GM23248 (cell line): ENCODE measurements at places on chromosomes 5 and 9. TPM values are rescaled to one million over a fixed set of nuclear protein-coding genes. Genes with fewer than 3 reads are reported as not detected.
A peak's percentile ranks its signal among the peaks of the same experiment; 100 is the strongest.

DNA sequence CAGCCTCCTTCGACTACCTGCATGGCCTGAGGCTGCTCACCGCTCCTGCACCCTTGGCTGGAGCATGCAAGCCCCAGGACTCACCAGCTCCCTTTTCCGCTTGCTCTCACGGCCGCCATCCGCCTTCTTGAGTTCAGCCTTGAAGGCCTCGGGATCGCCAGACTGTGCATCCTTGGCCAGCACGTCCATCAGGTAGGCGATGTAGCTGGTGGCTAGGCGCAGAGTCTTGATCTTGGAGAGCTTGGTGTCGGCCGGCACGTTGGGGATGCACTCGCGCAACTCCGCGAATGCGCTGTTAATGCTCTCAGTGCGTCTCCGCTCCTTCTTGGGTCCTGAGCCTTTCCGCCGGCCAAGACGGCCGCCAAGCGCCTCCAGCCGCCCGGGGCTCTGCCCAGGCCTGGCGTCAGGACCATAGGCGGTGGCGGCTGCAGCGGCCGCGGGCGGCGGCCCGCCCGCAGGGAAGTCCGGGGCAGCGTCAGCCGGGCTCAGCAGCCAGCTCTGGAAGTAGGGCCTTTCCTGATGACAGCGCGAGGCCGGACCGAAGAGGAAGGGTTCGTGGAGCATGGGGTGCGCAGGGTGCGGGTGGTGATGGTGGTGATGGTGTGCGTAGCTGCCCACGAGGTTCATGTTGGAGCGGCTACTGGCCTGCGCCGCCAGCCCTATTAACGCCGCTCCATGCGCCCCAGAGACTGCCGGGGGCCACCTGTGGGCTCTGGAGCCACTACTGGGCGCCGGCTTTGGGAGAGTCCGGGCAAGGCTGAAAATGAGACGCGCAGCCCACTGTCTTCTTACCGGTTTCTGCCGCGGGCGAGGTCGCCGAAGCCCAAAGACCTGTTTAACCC, 424 bp downstream of the HAND1 start:
- H3K4me3 ChIP-seq = peak overlapping the region; percentile 34; the same call in 1 of the 2 replicates
- H3K4me1 ChIP-seq = no peaks in the 10 kb centered on the region
- H3K27ac ChIP-seq = no peak overlapping the region
- no peaks in the 10 kb centered on the region for H3K36me3 ChIP-seq

DNA sequence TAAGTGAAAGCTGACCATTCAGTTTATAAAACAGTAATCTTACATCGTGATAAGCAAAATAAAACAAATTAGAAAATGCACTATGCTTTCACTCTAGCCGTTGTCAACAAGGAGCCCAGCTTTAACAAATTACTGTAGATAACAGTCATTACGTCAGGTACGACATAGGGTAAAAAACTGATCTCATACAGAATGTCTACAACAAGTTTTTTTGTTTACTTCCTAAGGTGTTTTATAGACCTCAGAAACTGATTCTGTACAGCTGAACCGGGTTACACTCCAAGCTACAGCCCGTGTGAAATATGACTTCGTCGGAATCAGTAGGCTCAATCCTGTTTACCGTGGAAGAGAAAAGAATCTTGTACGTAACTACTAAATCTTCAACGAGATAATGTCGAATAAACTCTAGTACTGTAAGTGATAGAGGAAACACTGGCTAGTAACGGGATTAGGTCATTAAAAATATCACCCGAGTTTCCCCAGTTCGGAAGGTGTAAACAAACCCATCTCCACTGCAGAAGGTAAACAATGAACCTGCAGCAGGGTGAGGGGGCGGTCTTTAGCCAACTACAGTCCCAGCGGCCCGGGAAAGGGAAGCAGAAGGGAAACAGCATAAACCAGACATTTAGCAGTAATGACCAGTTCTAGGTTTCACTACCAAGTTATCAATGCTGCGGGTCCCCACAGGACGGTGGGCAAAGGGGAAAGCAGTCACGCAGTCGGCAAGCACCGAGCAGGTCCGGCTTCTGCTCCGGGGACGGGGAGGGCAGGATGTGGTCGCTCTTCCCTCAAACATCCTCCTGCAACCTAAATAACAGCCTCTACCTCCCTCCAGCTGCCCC, 1.1 kb downstream of the RICTOR start:
- H3K36me3 ChIP-seq = no peaks in the 10 kb centered on the region; the same call in 1 of the 2 replicates
- peak; percentile 71 for DNase-seq

DNA sequence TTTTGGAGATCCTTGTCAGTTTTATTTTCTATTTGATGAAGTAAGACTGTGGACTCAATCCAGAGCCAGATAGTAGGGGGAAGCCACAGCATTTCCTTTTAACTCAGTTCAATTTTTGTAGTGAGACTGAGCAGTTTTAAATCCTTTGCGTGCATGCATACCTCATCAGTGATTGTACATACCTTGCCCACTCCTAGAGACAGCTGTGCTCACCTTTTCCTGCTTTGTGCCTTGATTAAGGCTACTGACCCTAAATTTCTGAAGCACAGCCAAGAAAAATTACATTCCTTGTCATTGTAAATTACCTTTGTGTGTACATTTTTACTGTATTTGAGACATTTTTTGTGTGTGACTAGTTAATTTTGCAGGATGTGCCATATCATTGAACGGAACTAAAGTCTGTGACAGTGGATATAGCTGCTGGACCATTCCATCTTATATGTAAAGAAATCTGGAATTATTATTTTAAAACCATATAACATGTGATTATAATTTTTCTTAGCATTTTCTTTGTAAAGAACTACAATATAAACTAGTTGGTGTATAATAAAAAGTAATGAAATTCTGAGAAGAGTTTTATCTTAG, 17.8 kb downstream of the DIMT1 start:
- H3K27me3 ChIP-seq = no peaks in the 10 kb centered on the region
- DNase-seq = no peak
- H3K36me3 ChIP-seq = peaks cover 72% of the 10 kb centered on the region
- no peak overlapping the region for H3K4me3 ChIP-seq
- no peaks in the 10 kb centered on the region for H3K4me1 ChIP-seq

- peaks cover 42% of the 10 kb centered on the region for H3K27me3 ChIP-seq
- H3K27ac ChIP-seq = no peak overlapping the region
- H3K4me3 ChIP-seq = no peak overlapping the region
- no peaks in the 10 kb centered on the region for H3K4me1 ChIP-seq
These were observed 5.8 kb downstream of the LMX1B start for GRCh38 chr9:126619361-126620135.

DNA sequence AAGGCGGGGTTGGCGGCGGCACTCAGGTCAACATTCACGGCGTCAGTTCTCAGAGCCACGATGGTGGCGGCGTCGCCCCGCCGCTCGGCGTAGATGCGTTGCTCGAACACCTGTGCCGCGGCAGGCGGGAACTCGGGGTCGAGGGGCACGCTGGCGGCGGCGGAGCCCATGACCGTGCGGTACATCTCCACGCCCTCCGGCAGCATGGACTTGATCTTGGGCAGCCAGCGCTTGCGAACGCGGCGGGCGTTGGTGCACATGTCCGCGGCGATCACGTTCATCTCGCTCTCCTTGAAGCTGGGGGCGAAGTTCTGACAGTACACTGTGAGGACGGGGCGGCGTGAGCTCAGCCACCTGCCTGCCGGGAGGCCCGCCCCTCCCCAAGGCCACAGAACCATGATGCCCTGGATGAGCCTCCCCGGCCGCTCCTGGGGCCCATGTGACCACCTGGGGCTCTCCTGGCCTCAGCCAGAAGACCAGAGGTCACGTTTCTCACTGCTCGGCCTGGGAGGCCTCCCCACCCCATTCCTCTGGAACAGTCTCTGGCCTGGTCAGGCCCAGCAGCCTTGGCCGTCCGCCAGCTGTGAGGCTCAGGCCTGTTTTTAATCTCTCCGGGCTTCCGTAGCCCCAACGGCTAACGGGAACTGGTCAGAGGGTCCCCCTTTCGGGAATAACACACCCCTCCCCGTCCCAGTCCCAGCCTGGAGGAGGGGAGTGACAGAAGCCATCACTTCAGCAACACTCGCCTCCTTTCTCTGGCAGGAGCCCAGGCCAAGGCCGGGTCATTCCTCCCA, 50.7 kb upstream of the UBAC1 start:
- H3K4me3 ChIP-seq = no peak overlapping the region
- peaks cover 6% of the 10 kb centered on the region for H3K4me1 ChIP-seq
- H3K27ac ChIP-seq = no peak overlapping the region
- no peaks in the 10 kb centered on the region for H3K36me3 ChIP-seq
- H3K27me3 ChIP-seq = no peaks in the 10 kb centered on the region

GRCh38 chr5:176846335-176847140, 36.2 kb downstream of the UNC5A start:
- H3K4me1 ChIP-seq = no peaks in the 10 kb centered on the region
- no peak overlapping the region for H3K4me3 ChIP-seq
- H3K27me3 ChIP-seq = peaks cover 3% of the 10 kb centered on the region; the same call in 1 of the 2 replicates
- no peaks in the 10 kb centered on the region for H3K36me3 ChIP-seq
- H3K27ac ChIP-seq = no peak overlapping the region

DNA sequence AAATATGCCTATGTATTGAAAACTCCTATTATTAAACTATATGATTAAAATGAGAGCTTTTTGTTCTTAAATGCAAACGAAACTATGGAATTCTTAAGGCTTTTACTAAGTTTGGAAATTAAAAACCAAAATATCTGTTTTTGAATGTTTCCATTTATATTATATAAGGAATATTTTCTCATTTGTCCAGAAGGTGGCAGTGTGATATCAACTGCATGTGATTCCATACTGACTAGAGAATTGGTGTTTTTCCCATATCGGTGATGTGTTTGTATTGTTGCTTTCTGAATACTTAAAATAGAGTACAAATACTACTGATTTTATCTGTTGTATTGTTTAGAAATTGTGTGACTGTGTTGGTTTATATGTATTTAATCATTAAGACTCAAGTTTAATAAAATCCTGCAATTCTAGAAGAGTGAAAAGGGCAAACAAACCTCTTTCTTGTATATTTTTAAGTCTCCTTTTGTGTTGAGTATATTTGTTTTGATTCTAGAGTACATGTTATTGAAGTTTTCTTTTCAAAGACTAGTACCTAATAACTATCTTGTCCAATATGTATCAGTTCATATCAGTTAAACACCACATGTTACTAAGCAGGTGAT, 320.8 kb downstream of the CCDC171 start:
- peaks cover 14% of the 10 kb centered on the region for H3K4me1 ChIP-seq
- peak; percentile 75 for DNase-seq
- no peaks in the 10 kb centered on the region for H3K36me3 ChIP-seq
- no peak overlapping the region for H3K4me3 ChIP-seq
- no peak overlapping the region for H3K27ac ChIP-seq

GRCh38 chr9:108078811-108079210, 589.2 kb upstream of the KLF4 start:
- DNase-seq = no peak
- H3K27ac ChIP-seq = no peak overlapping the region
- no peaks in the 10 kb centered on the region for H3K36me3 ChIP-seq

DNA sequence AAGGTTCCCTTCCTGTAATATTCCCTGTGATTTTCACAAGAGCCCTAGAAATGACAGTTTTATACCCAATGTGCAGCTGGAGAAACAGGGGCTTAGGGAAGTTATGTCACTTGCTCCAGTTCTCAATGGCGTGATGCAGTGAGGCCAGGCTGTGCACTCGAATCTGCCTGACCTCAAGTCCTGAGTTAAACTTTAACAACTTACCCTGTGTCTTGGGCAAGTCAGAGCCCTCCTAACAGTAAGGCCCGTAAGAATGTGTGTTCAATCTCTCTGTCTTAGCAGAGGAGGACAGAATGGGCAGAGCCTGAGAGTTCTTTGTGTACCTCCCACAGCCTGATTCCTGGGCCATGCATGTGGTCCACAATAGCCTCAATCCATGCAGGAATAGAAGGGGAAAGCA, 181.1 kb downstream of the TRIM32 start:
- no peaks in the 10 kb centered on the region for H3K4me1 ChIP-seq
- H3K27ac ChIP-seq = no peak overlapping the region
- H3K27me3 ChIP-seq = no peaks in the 10 kb centered on the region; the same call in 1 of the 2 replicates
- no peak for DNase-seq
- no peaks in the 10 kb centered on the region for H3K36me3 ChIP-seq
- no peak overlapping the region for H3K4me3 ChIP-seq

DNA sequence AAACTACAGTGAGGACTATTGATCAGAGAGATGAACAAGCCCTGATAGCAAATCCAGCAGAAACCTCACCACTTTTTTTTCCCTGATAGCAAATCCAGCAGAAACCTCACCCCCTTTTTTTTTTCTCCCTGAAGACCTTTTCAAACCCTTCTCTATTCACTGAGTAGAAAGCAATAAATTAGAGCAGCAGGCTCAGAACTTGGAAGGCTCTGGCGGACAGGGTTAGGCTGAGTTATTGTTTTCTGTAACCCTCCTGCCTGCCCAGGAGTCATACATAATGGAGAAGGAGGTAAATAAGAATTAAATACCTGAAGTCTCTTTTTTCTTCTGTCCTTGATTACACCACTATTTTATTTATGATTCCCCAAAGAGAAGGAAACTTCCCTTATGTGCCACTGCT, 136.3 kb upstream of the SNX2 start:
- H3K27me3 ChIP-seq = no peaks in the 10 kb centered on the region
- no peak for DNase-seq
- H3K36me3 ChIP-seq = no peaks in the 10 kb centered on the region
- no peak overlapping the region for H3K4me3 ChIP-seq

GRCh38 chr9:134437403-134438194, 111.3 kb downstream of the RXRA start:
- no peak for DNase-seq
- H3K36me3 ChIP-seq = 0 out of 2 replicates have a peak, but pooled peaks cover 7% of the 10 kb centered on the region
- no peak overlapping the region for H3K4me3 ChIP-seq
- H3K27me3 ChIP-seq = no peaks in the 10 kb centered on the region
- no peak overlapping the region for H3K27ac ChIP-seq

- H3K27me3 ChIP-seq = no peaks in the 10 kb centered on the region
- DNase-seq = peak; percentile 93
- H3K36me3 ChIP-seq = no peaks in the 10 kb centered on the region
- H3K4me1 ChIP-seq = peaks cover 13% of the 10 kb centered on the region
- H3K4me3 ChIP-seq = peak overlapping the region; percentile 80
These were observed 833 bp downstream of the GAS1 start for GRCh38 chr9:86946201-86947145.

- H3K27ac ChIP-seq = peak overlapping the region; percentile 82
- peaks cover 16% of the 10 kb centered on the region for H3K4me1 ChIP-seq
- DNase-seq = peak; percentile 94
- no peak overlapping the region for H3K4me3 ChIP-seq
These were observed 357.7 kb downstream of the SEMA5A start for GRCh38 chr5:9188131-9188530.

DNA sequence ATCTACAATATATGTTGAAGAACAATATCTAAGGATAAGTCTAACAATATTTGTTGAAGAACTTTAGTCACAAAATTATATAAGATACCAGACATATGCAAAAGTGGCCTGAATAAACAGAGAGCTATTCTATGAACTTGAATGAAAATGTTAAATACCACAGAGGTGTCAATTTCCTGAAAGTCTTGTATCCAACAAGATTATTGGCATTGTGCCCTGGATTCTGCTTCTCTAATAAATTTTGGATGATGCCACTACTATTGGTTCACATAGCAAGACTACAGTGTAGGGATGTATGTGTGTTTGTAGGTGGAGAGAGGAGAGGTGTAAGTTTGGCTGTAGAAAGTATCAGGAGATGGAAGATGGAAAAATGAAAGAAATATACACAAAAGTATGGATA, 731.8 kb upstream of the RGMB start:
- H3K27me3 ChIP-seq = no peaks in the 10 kb centered on the region
- H3K27ac ChIP-seq = no peak overlapping the region
- no peaks in the 10 kb centered on the region for H3K36me3 ChIP-seq
- H3K4me3 ChIP-seq = no peak overlapping the region
- no peaks in the 10 kb centered on the region for H3K4me1 ChIP-seq

- H3K36me3 ChIP-seq = no peaks in the 10 kb centered on the region
- DNase-seq = no peak
- H3K27me3 ChIP-seq = no peaks in the 10 kb centered on the region
- no peak overlapping the region for H3K27ac ChIP-seq
- peaks cover 48% of the 10 kb centered on the region for H3K4me1 ChIP-seq
- no peak overlapping the region for H3K4me3 ChIP-seq
These were observed 16.0 kb downstream of the DOCK2 start for GRCh38 chr5:169653091-169653490.

The SLC6A7 gene
- not detected in 2 replicates for polyA plus RNA-seq

The NTNG2 gene
- polyA plus RNA-seq = 0.11 and 0.13 TPM in 2 replicates

The C9 gene
- 0.06 TPM in 1 of 2 replicates, not detected in the other for polyA plus RNA-seq
